Urothelium cell line (cell line): ENCODE measurements at places on chromosomes 13 and 19.
A peak's percentile ranks its signal among the peaks of the same experiment; 100 is the strongest.

- DNase-seq, result no peak
Measured at GRCh38 chr19:41427647-41428480, 690 bp upstream of the B3GNT8 start.

GRCh38 chr13:37685206-37685605 lies 86.6 kb upstream of the POSTN start:
- DNase-seq, result no peak

- no peak for DNase-seq
Measured at GRCh38 chr19:41362143-41362847, 1.7 kb downstream of the B9D2 start.

DNA sequence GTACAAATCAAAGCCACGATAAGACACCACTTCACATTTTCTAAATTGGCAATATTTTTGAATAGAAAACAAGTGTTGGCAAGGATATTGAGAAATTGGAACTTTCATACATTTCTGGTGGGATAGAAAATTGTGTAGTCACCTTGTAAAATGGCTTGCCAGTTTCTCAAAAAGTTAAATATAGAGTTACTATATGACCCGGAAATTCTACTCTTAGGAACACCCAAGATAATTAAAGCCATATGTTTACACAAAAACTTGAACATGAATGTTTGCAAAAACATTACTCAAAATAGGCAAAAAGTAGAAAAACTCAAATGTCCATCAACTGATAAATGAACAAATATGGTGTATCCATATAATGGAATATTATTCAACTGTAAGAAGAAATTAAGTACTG lies 552.5 kb downstream of the TBC1D4 start:
- DNase-seq, result no peak

- DNase-seq, result no peak
Measured at GRCh38 chr13:77502104-77502720, 33.3 kb upstream of the SCEL start.

- no peak for DNase-seq
Measured at GRCh38 chr13:21979161-21979806, 308.4 kb downstream of the FGF9 start.

- no peak for DNase-seq
Measured at GRCh38 chr13:100461309-100462030, 127.1 kb downstream of the GGACT start.

- peak; percentile 76 for DNase-seq
Measured at GRCh38 chr13:27194895-27195764, 23.5 kb upstream of the USP12 start.

GRCh38 chr13:94950303-94950702 lies 238.0 kb upstream of the SOX21 start:
- DNase-seq, result no peak

DNA sequence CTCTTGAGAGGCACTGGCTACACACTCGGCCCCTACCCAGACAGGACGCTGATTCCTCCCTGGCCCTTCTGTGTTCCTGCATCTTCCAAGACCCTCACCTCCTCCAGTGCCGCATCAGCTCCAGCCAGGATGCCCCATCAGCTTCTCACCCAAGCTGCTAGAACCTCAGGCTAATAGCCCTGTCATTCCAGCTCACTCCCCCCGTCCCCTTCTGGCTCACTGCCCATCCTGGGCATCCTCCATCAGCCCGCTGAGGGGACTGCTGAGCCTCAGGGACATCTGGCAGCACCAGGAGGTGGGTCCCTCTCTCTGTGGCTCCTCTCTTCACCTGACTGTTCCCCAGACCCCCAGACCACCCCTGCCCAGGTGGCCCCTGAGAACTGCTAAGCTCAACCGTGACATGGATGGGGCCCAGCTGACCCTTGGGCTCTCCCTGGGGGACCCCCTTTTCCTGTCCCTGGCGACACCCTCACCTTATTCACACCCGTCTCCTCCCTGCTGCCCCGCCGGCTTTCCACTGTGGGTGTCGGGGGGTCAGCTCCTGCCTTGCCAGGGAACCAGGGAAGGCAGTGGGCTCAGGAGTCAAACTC lies 4.8 kb downstream of the FFAR3 start:
- no peak for DNase-seq

DNA sequence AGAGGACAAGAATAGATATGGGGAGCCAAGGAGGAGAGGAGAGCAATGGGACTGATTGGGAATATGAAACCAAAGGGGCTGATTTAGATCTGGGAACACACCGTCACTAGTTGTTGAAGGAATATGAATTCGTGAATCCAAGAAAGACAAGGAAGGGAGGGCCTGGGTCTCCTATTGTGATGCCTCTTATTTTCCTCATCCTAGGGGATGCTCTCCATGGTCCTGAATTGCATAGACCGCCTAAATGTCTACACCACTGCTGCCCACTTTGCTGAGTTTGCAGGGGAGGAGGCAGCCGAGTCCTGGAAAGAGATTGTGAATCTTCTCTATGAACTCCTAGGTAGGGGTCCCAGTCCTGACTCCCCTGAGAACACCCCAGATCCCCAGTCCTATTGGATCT lies 21.5 kb downstream of the RYR1 start:
- peak; percentile 58 for DNase-seq

- no peak for DNase-seq
Measured at GRCh38 chr13:95560387-95560786, 7.9 kb downstream of the CLDN10 start.

- peak; percentile 49 for DNase-seq
Measured at GRCh38 chr19:43687660-43687997, 17.7 kb upstream of the PLAUR start.

- peak; percentile 90 for DNase-seq
Measured at GRCh38 chr19:42132851-42133528, 744 bp upstream of the POU2F2 start.

GRCh38 chr19:47697863-47698609 lies 15.2 kb upstream of the EHD2 start:
- peak; percentile 83 for DNase-seq

DNA sequence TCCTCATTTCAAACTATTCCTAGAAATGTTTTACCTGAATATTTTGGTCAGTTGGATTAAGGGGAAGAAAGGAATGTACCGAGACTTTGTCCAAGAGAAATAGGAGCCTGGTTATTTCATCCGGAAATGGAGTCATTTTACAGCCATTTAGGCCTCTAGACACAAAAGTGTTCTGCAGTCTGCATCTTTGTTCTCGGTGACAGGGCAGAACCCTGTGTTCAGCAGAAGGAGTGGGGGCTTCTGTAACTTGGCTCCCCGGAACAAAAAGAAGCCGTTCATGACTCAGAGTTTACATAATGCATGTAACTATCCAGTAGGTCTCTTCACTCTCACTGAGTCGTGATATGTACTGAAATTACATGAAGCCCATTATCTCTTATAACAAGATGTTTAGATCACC lies 21.6 kb upstream of the FNDC3A start:
- peak; percentile 29 for DNase-seq

- DNase-seq, result no peak
Measured at GRCh38 chr19:37594982-37595382, 306 bp downstream of the ZNF540 start.

GRCh38 chr13:98083936-98084335 lies 59.0 kb upstream of the FARP1 start:
- no peak for DNase-seq

DNA sequence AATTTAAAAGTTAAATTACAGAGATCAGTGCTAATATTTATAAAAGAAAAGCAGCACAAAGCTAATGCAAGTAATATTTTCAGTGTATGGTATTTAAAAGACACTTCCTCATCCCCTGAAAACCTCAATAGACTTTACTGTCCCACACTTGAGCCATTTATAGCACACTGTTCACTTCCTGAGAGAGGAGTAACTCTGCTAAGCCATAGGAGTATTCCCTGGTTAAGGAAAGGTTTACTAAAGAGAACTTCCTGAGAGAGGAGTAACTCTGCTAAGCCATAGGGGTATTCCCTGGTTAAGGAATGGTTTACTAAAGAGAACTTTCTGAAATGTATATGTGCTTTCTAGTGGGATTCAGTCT lies 159.4 kb downstream of the NHLRC3 start:
- DNase-seq, result no peak

- peak; percentile 60 for DNase-seq
Measured at GRCh38 chr19:50460161-50460765, 16.0 kb upstream of the EMC10 start.

DNA sequence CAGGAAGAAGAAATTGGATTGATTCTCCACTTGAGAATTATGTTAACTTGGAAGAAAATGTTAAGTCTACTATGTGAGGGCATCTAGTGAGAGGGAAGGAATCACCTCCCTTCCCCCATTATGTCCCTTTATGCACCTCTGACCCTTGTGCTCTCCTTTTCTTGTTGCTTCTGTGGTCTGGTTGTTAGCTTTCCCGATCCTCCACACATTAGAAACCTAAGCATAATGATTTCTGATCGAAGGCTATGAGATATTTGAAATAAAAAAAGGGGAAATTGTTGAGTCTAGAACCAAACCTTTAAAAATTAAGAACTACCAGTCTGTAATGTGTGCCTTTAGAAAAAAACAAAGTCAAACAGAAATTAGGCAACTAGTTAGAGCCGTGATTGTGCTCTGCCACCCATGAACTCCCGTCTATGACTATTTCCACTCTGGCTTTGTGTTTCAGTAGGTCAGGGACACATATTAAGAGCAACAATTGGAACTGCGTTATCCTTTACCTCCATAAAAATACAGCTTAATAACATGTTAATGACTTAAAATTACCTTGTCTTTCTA lies 463 bp upstream of the GPC6 start:
- DNase-seq, result no peak

- peak; percentile 69 for DNase-seq
Measured at GRCh38 chr19:12825254-12826131, 8.9 kb downstream of the RTBDN start.

DNA sequence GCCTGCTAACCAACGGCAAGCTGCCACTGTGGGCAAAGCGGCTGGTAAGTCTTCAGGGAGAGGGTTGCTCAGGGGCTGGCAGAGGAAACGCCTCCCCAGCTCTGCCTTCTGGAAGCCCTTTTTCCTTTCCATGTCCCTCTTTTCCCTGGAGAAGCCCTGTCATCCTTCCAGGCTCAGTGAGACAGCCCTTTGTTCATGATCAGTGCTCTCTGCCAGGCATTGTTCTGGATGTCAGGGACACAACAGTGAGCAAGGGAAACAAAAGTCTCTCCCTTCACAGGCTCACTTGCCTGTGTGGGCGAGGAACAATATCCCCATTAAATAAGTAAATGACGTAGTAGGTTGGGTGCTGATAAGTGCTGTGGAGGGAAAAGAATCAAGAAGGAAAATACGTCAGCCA lies 13.9 kb upstream of the OVOL3 start:
- no peak for DNase-seq

- no peak for DNase-seq
Measured at GRCh38 chr13:95552539-95553441, at the start of gene CLDN10. CLDN10 (plus strand) TSS chr13:95552720; CDS start chr13:95552754, 34 bp downstream.

- DNase-seq, result no peak
Measured at GRCh38 chr19:40646743-40647254, 43.7 kb downstream of the NUMBL start.

GRCh38 chr19:58010507-58010906 lies 7.9 kb upstream of the ZNF606 start:
- DNase-seq, result no peak

GRCh38 chr13:60619461-60619860 lies 222.4 kb downstream of the TDRD3 start:
- DNase-seq, result no peak

DNA sequence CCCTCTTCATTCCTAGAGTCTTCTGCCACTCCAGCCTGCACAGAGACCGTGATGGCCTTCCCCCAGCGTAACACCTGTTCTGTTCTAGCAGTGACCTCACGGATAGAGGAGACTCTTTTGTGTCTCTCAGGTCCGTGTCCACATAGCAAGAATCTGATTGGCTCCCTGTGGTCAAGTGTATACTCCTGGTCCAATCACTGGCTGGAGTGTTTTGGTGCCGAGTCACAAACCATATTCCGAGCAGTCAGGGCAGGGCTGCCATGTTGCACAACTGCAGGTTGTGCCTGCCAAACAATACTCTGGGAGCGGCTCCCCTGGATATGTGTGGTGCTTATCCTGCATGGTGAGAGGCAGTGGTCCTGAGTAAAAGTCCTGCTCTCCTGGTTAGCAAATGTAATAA lies 402.4 kb downstream of the KCNRG start:
- no peak for DNase-seq

DNA sequence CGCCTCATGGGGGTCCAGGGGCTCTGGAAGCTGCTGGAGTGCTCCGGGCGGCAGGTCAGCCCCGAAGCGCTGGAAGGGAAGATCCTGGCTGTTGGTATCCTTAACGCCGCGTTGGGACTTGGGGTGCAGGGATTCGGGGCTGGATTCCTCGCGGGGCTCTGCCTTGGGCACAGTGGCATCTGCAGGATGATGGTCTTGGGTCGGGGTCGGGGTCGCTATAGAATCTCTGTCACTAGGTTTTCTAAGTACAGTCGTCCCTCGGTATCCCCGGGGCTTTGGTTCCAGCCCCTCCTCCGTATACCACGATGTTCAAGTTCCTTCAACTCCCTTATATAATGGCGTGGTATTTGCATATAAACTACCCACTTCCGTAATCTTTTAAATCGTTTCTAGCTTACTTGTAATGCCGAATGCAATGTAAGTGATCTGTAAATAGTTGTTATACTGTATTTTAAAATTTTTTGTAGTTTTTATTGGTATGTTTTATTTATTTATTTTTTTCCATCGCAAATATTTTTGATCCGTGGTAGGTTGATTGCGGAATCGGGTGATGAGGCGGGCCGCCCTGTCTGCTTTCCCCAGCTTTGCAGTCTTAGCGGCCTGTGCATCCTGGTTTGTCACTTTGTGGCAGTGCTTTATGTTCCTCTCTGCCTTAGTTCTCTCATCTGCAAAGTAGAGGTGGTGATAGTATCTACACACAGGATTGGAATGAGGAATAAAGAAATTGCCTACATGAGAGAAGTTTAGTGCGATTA lies 606 bp downstream of the ERCC5 start:
- no peak for DNase-seq

- no peak for DNase-seq
Measured at GRCh38 chr13:43758834-43759233, 27.9 kb downstream of the ENOX1 start.

DNA sequence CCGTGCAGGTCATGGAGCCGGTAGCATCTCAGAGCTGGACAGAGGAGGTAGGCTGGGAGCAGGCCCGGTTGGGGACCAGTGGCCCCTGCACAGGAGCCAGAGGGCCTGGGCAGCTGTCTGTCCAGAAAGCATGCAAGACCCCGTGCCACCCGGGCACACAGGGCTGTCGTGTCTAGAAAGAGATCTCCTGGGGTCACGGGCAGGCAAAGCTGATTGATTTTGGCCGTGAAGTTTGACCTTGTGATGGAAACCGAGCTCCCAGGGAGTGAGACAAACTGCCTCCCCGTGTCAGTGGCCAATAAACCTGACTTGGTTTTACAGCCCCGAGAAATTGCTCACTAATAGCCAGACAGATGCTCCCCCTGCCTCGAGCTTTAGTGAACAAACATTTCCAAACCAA lies 98.8 kb downstream of the KDM4B start:
- DNase-seq, result no peak

DNA sequence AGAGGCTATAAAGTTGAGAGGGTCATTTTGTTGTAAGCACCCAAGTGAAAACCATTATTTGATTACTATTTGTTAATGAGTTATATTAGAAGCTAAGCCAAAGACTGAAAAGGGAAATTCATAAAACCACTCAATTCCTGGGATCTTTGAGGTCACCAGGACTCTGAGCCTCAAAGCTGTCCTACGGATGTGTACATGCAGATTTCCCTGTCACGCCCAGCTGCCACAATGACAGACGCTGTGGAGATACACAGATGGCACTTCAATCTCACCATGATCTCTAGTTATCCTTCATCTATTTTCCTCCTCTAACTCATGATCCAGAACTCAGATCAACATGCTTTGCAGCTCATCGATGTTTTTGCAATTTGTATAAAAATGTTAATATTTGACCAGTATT lies 403.5 kb upstream of the MIR17HG start:
- no peak for DNase-seq

- DNase-seq, result no peak
Measured at GRCh38 chr19:3276341-3276799, 51.9 kb downstream of the CELF5 start.
